ELF-1 (cell line): ENCODE measurements at places on chromosomes 11 and 22.

DNA sequence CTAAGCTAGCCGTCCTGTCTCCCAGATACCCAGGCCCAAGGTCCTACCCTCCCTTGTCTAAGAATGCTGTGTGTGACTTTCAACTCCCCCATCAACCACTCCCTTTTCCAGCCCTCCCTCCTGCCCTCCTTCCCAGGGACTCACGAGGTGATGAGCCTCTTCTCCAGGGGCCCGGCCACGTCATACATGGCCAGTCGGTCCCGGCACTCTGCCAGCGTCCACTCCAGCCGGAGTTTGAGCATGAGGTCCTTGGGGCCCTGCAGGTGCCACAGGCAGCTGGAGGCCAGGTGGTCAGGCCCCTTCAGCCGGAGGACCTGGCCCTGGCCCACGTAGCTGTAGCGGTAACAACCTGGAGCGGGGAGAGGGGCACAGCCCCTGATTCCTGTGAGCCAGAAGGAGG, 20.1 kb downstream of the TMPRSS6 start:
- DNase-seq = no peak

- DNase-seq = no peak
These were observed 28.0 kb downstream of the SLN start for GRCh38 chr11:107683807-107684206.

DNA sequence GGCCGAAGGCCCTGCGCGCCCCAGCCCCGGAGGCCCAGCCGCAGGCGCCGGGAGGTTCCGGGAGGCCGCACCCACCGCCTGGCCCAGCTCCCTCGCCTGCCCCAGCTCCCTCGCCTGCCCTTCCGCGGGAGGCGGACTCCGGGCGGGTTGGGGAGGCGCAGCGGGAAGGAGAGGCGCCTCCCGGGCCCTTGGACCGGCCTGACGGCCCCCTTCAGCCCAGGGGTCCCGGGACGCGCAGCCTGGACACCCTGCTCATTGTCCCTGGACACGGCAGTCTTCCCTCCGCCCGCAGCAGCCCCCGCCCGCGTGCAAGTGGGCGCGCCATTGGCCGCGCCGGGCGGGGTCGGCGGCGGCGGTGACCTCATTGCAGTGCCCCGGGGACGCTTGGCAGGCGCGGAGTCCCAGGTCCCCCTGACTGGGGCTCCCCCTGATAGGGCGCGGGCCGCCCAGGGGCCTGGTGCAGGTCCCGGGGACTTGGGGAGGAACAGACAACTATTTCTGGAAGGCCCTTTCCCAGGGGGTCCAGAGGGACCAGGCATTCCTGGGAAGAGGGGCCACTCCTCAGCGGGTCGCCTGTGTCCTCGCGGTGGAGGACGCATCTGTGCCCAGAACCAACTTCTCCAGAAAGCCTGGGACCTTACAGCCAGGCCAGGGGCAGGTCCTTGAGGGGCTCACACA, 501 bp downstream of the CD151 start:
- peak; percentile 63 for DNase-seq

- peak; percentile 97 for DNase-seq
These were observed at the start of gene DPAGT1 for GRCh38 chr11:119101759-119102423. Gene DPAGT1 (minus strand): TSS chr11:119101853. CDS start chr11:119101655, 198 bp downstream.

GRCh38 chr11:61785837-61786402, 6.5 kb downstream of the TMEM258 start:
- no peak for DNase-seq
